Astrocyte (in vitro differentiated cells and primary cell): ENCODE measurements at places on chromosomes 2 and 18. TPM values are rescaled to one million over a fixed set of nuclear protein-coding genes. Genes with fewer than 3 reads are reported as not detected.

The OTOS gene
- total RNA-seq = not detected in 2 replicates

The KRTCAP3 gene
- total RNA-seq = 1.4 and 1.9 TPM in 2 replicates

The MYCN gene
- 2.1 and 2.6 TPM in 2 replicates for total RNA-seq

The DQX1 gene
- total RNA-seq = 0.73 and 0.84 TPM in 2 replicates

The CTIF gene
- 93.6 and 101 TPM in 2 replicates for total RNA-seq

The ZDBF2 gene
- 40.9 and 43.6 TPM in 2 replicates for total RNA-seq

The FAM136A gene
- total RNA-seq = 32.0 and 32.8 TPM in 2 replicates

The TSGA10 gene
- total RNA-seq = 2.4 and 3.9 TPM in 2 replicates

The SERPINB7 gene
- total RNA-seq = 11.3 and 18.0 TPM in 2 replicates

The SRD5A2 gene
- not detected in 2 replicates for total RNA-seq

The TPO gene
- not detected in 2 replicates for total RNA-seq
